ENCODE measurements at places on chromosomes 5 and 9.

DNA sequence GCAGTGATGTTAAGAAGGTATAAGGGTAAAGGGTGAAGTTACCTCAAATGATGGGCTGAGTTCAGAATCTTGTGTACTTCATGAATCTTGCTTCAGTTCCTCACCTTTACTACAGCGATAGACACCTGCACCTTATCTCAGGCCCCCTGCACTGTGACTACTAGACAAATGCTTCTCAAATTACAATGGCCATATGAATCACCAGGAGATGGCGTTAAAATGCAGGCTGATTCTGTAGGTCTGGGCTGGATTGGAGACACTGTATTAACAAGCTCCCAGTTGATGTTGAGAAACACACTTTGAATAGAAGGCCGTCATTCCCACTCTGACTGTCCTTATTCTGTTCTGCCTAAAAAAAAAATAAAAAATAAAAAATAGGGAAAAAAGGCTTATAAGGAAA, 29.8 kb downstream of the TARS1 start:
- DNase-seq = peak; percentile 48

DNA sequence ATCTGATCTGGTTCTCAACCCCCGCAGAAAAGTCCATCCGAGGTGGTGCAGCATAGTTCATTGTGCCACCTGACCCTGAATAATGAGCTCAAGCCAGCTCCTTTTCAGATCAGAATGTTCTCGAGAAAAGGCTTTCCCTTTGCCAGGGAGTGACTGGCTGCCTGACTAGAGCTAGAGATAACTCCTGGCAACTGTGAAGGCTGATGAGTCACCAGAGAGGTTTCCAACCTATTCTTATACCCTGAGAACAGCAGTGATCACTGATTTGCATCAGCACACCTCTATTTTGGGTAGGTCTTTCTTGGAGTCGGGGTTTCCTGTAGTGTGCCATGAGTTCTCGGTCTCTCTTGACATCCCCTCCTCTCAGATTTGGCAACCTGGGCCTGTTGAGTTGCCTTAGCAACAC, 127.9 kb downstream of the PIK3R1 start:
- peak; percentile 88 for DNase-seq

GRCh38 chr9:74444369-74444768, 52.8 kb upstream of the RORB start:
- DNase-seq = no peak

GRCh38 chr5:93777620-93778019, 36.2 kb upstream of the POU5F2 start:
- no peak for DNase-seq

DNA sequence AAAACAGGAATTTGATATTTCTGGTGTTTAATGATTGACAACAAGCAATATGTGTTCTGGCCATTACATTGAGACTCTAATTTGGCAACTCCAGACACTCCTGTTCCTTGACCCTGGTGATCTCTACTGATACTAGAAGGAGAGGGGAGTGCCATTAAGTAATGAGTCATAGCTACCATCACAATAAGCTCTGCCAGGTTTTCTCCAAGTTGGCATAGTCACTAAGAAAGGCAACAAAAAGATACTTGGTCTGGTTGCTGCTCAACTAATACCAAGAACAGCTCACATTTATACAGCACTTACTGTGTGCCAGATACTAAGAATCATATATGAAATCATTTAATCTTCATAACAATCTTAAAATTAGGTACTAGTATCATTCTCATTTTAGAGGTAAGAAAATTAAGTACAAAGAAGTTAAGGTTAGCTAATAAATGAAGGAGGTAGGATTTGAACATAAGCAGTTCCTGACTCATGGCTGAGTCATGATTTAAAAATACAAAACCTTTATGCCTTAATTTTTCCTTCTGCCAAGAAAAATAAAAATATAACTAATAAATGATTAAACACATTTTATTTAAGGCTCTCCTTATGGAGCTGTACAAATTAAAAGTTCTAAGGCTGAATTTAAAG, 19.9 kb upstream of the PRXL2C start:
- peak; percentile 5 for DNase-seq

GRCh38 chr9:112541685-112542084, 55.1 kb downstream of the KIAA1958 start:
- peak; percentile 63 for DNase-seq

- no peak for DNase-seq
Observed at GRCh38 chr9:134863941-134864820, 16.4 kb upstream of the FCN2 start.

GRCh38 chr5:156119692-156120091, 207.3 kb upstream of the SGCD start:
- no peak for DNase-seq

DNA sequence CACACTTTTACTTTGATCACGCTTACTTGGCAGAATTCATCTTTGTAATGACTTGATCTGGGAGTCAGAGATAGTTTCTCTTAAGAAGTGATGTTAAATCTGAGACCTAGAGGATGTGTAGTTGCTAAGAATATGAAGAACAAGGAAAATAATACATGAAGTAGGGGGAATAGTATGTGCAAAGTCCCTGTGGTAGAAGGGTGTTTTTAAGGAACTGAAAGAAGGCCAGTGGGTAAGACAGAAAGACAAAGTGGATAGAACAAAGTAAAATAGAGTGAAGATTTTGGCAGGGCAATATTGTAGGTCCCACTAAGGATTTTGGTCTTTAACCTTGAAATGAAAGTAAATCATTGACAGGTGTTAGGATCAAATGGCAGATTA, 17.8 kb upstream of the MSANTD3 start:
- no peak for DNase-seq

GRCh38 chr9:94613003-94613402, 19.4 kb upstream of the FBP2 start:
- DNase-seq = no peak

DNA sequence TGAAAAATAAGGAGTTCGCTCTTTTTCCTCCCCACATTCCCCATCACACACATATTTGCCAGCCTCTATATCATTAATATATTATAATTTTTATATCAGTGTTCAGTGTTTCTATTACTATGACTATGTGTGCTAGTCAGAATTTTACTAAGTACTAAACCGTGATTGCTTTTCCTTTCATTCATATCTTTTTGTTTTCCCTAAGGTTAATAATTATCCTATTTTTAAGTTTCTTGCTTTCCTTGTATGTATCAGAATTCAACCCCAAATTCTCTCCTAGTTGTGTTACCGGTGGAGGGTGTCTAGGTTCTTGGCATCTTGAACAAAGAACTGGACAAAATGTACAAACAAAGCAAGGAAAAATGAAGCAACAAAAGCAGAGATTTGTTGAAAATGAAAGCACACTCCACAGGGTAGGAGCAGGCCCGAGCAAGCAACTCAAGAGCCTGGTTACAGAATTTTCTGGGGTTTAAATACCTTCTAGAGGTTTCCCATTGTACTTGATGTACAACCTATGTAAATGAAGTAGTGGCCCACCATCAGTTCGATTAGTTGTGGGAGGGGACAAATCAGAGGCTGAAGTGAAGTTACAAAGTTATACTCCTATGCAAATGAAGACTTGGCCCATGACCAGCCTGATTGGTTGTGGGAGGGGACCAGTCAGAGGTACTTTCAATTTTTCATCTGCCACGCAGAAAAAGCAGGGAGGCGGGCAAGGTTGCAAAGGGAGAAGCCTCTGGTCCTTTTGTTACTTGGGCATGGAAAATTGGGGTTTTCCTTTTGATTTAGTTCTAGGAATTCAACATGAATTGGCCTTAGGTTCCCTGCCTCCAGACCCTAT, 43.8 kb downstream of the KIAA1191 start:
- DNase-seq = no peak

DNA sequence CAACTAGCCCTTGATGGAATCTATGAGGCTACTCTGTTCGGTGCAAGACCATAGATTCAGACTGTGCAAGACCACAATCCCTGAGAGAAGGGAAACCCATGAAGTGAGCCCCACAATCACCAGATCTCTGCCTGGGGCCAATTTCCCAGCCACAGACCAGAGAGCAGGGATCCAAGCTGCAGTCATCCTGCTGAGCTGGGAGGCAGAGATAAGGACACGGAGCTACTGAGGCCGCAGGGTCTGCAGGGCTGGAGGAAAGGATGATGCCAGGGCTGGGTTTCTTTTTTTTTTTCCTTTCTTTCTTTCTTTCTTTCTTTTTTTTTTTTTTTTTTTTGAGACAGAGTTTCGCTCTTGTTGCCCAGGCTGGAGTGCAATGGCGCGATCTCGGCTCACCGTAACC, 47.7 kb upstream of the FUBP3 start:
- peak; percentile 93 for DNase-seq

- no peak for DNase-seq
Observed at GRCh38 chr5:53678981-53679660, 118.7 kb downstream of the NDUFS4 start.

DNA sequence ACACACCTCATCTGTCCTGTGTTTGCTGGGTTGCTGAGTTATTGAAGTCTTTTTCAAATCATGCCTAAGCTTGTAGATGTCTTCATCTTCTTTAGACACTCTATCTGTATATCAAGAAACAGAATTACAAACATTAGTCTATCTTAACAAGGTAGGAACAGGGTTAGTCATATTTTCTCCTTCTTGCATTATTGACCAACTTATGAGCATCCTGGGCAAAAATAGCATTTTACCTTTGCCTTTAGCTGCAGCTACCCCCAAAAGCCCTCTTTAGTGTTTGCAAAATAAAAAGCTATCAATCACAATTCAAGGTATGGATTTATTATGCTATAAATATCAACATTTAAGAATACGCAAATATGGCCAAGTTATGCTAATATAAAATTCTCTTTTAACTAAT, 3.4 kb downstream of the PLK2 start:
- no peak for DNase-seq

GRCh38 chr9:115107701-115108100, 10.3 kb downstream of the TNC start:
- DNase-seq = no peak

GRCh38 chr5:123718238-123718637, 206.3 kb downstream of the CSNK1G3 start:
- DNase-seq = no peak

- DNase-seq = no peak
Observed at GRCh38 chr9:18569941-18570630, 96.1 kb downstream of the ADAMTSL1 start.

DNA sequence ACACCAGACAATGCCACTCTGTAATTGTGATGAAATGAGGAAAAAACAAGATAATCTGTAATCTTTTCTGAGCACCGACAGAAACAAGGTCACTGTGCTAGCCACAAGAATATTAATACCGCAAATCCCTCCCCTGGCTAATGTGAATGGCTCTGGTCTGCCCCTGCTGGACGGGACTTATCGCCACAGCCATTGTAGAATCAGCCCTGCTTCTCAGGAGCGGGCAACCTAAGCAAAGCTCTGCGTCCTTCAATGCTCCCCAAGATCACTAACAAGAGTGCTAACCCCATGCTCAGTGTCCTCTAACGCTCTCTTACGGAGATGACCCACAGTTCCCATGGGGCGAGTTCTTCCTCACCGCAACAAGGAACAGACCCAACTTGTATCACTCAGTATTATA, 42.7 kb downstream of the OR2V1 start:
- peak; percentile 59 for DNase-seq

DNA sequence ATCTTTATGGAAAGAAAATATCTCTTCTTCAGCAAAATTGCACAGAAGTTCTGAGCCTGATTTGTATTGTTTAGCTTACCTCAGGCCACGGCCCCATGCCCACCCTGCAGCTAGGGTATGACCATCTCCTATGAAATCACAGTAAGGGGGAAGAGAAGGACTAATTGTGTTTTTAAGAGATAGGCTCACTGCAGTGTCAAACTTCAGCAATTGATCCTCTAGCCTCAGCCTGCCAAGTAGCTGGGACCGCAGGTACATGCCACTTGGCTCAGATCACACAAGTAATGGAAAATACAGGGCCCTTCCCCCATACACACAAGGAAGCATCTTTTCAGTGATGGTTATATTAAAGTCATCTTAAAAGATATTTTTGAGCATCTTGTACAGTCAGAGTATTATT, 60.0 kb downstream of the DMAC1 start:
- no peak for DNase-seq

DNA sequence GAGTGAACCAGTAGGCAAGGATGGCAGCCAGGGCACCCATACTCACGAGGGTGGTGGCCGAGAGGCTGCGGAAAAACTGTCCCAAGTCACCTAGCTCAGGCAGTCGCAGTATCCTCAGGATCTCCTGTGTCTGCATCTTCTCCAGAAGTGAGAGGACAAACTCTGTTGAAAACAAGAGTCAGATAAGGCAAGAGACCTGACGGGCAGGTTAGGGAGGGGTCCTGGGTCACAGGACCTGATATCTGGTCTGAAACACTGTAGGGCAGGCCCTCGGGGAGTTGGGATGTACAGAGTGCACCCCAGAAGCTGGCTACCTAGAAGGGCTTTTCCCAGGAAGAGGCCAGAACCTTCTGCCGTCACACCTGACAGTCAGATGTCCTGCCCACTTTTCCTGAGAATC, 17.4 kb downstream of the ACSL6 start:
- DNase-seq = no peak

DNA sequence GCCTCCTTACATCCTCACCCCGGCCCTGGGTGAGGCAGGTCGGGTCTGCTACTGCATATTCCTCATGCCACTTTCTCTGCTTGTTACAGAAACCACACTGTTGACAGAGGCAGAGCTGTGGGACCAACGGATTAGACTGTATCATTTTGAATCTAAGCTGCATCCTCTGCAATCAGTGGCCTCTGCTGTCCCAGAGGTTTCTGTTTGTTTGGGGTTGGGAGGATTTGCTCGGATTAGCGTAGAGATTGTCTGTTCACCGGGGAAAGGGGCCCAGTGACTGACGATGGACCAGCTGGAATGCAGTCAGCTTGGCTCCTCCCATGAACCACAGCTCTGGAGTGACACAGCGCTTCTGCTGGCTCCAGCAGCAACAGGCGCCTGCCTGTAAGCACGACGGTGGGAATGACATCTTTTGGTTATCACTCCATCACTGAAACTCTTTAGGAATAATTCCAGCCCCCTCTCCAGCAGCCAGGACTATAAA, 37.3 kb upstream of the ADRA1B start:
- DNase-seq = peak; percentile 20

- DNase-seq = peak; percentile 22
Observed at GRCh38 chr9:120765910-120766425, 27.2 kb downstream of the FBXW2 start.

GRCh38 chr5:74028406-74028805, 402.4 kb downstream of the ARHGEF28 start:
- DNase-seq = no peak

- DNase-seq = peak; percentile 39
Observed at GRCh38 chr9:91378695-91379127, 17.0 kb upstream of the AUH start.

GRCh38 chr5:30808996-30809395, 384.5 kb upstream of the CDH6 start:
- DNase-seq = no peak

GRCh38 chr5:139844472-139845145, 49.0 kb downstream of the PSD2 start:
- DNase-seq = peak; percentile 87

DNA sequence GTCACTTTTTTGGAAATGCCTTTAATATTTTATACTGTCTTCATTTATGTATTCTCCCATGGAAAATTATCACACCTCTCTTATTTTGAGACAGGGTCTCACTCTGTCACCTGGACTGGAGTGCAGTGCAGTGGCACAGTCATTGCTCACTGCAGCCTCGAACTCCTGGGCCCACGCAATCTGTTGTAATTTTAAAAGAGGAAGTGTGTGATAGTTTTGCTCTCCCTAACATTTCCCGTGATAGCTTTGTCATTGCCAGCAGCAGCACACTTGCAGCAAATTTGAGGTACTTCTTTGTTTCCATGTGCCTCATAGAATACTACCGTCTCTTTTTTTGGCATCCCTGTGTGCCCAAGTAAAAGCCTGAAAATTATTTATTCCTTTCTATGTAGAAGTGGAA, 103.5 kb downstream of the RNF180 start:
- DNase-seq = no peak

GRCh38 chr9:127014910-127015540, 100.4 kb downstream of the RALGPS1 start:
- no peak for DNase-seq

All from hematopoietic multipotent progenitor cell treated with erythropoietin and hydrocortisone succinate and interleukin-3 and kit ligand, for 6 days (in vitro differentiated cells).